ENCODE measurements at places on chromosomes 4 and X. TPM values are rescaled to one million over a fixed set of nuclear protein-coding genes. Genes with fewer than 3 reads are reported as not detected.

Gene PPARGC1A
- 1.4 TPM for total RNA-seq

Gene ASMT
- total RNA-seq, result 1.4 TPM

Gene CLCN4
- 11.2 TPM for total RNA-seq

GRCh38 chr4:3452376-3452775 lies 10.6 kb downstream of the HGFAC start:
- H3K27ac ChIP-seq, result no peak overlapping the region
- H3K4me1 ChIP-seq, result no peaks in the 10 kb centered on the region
- DNase-seq, result no peak
- no peaks in the 10 kb centered on the region for H3K27me3 ChIP-seq
- no peaks in the 10 kb centered on the region for H3K36me3 ChIP-seq
- H3K4me3 ChIP-seq, result no peak overlapping the region

Gene PNMA6F
- total RNA-seq, result 0.15 TPM

Gene LGI2
- 4.8 TPM for total RNA-seq

DNA sequence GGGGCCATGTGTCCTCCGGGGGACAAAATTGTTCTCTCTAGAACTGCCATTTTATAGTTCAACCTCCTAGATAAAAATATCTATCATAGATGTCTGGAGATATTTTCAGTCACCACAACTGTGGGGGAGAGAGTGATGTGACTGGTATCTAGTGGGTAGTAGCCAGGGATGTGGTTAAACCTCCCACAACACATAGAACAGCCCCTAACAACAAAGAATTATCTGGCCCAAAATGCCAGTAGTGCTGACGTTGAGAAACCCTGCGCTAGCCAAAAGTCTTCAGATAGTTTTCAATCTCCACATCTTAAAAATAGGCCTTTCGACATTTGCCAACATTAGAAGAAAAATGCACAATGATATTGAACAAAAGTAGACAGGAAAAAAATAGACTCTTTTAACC lies 19.0 kb upstream of the SUPT20HL2 start:
- H3K36me3 ChIP-seq, result no peaks in the 10 kb centered on the region
- H3K27ac ChIP-seq, result no peak overlapping the region
- H3K27me3 ChIP-seq, result no peaks in the 10 kb centered on the region
- no peak for DNase-seq
- H3K4me3 ChIP-seq, result no peak overlapping the region
- H3K4me1 ChIP-seq, result no peaks in the 10 kb centered on the region
